ENCODE measurements at places on chromosomes 2 and 18.

DNA sequence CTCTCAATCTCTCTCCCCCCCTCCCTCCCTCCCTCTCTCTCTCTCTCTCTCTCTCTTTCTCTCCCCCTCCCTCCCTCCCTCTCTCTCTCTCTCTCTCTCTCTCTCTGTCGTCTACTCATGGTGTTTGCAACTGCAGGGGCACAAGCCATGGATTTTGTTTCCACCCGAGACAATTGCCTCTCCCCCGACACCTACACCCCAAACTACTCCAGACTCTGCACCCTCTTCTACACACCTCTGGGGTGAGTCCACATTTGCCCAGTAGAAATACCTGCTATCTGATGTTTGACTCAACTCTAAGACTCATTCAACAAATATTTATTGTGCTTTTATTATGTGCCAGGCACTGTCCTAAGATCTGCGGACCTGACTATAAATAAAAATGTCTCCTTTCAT lies 93.7 kb downstream of the TMEM17 start:
- no peak for DNase-seq

GRCh38 chr2:190465060-190465459 lies 56.9 kb downstream of the MFSD6 start:
- no peak for DNase-seq

GRCh38 chr2:121976926-121977325 lies 221.5 kb downstream of the TSN start:
- DNase-seq = no peak

- DNase-seq = no peak
Measured at GRCh38 chr18:79844999-79845563, 47.3 kb downstream of the KCNG2 start.

- no peak for DNase-seq
Measured at GRCh38 chr18:72993250-72993649, 125.5 kb upstream of the NETO1 start.

- peak; percentile 56 for DNase-seq
Measured at GRCh38 chr18:23573626-23574431, 12.5 kb downstream of the NPC1 start.

DNA sequence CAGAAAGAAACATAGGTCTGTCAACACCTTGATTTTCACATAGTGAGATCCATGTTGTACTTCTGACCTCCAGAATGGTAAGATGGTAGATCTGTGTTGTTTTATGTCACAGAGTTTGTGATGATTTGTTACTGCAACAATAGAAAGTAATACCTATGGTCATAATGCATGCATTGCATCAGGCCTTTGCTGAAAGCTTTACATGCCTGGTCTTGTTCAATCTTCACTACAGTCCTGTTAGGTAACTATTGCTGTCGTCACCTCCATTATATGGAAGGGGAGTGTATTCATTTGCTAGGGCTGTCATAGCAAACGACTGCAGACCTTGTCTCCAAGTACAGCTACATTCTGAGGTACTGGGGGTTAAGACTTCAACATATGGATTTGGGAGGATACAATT lies 243.5 kb downstream of the ANAPC1 start:
- no peak for DNase-seq

DNA sequence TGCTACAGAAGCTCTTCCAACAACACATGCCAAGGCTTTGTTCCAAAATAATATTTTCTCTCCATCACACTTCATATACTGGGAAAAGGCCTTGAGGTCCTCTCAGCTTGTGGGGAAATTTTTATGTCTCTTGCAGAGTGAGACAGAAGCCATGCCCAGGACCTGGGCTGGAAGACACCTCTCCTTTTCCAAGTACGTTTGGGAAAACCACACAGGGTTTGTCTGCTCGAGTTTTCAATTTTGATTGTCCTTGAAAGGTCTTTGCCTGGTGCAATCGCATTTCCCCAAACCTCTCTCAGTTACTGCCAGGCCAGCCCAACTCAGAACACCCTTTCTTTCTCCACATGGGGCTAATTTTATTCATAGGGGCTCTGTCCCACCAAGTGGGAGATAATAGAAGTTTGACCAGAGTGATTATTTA lies 272.2 kb downstream of the OSR1 start:
- DNase-seq = no peak

GRCh38 chr2:209191139-209191538 lies 232.7 kb upstream of the MAP2 start:
- no peak for DNase-seq

- DNase-seq = no peak
Measured at GRCh38 chr2:150279686-150280085, 207.8 kb downstream of the RND3 start.

DNA sequence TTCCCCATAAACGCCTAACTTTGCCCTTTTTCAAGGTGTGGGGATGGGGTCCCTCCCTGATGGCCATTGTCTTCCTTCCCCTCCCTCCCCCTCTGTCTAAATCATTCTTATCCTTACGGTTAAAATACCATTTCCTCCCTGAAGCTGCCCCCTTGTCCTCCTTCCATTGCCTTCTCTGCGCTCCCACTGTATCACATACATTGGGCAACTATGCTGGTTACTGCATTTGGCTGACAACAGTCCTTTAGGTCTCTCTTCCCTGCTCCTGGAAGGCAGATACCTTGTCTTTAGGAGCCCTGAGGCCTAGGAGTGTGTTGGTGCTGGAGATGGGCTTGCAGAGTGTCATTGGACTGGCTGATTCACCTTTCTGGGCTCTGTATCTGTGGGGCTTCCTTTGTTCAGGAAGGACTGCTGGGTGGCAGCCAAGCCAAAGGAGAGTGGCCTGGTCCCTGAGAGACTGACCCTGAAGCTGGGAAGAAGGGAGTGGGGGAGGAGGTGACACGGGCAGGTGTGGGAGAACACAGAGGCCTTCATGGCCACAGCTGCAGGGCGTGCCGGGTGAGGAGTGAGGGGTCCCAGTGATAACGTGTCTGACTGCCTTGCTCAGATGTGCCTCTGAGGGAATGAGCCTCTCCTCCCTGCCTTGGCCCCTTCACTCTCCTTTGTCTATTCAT lies 2.2 kb downstream of the WNT6 start:
- no peak for DNase-seq

GRCh38 chr2:159617646-159618045 lies 1.3 kb upstream of the BAZ2B start:
- DNase-seq = no peak

- DNase-seq = no peak
Measured at GRCh38 chr2:130915149-130915548, 78.4 kb downstream of the ARHGEF4 start.

DNA sequence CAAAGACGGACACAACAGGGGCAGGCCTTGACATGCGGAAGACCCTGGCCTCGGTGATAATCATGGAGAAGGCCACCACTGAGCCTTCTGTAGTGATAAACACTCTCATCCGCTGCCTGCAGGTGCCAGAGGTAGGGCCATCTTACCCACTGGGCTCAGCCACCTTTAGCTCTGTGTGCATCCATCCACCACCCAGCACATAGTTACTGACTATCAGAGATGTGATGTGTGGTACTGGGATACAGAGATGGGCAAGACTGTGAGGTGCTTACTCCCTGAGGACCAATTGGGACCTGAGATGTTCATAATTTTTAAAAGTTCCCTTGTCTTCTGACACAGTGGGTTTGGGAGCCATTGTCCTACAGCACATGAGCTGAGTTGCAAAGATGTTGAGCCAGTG lies 1.6 kb downstream of the MROH2A start:
- DNase-seq = no peak

DNA sequence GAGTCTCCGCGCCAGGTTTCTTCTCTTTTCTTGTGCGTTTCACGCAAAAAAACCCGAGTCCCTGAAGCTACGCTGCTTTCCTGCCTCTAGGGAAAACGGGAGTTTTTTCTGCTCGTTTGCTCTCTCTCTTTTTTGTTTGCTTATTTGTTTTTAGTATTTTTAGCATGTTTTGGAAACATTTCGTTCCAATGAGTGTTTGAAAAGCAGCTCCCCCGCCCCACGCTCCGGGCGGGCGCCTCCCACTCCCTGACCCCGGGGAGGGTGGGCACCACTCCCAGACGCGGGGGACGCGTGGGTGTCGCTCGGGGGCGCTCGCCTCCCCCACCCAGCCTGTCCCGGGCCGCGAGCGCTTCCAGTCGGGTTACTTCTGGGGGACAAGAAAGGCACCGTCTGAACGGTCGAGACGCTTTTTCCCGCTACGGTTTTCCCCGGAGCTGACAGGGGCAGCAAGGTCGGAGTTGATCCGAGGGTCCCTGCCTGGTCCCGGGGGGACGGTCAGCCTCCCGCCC lies 446 bp upstream of the EFHD1 start:
- DNase-seq = peak; percentile 18

DNA sequence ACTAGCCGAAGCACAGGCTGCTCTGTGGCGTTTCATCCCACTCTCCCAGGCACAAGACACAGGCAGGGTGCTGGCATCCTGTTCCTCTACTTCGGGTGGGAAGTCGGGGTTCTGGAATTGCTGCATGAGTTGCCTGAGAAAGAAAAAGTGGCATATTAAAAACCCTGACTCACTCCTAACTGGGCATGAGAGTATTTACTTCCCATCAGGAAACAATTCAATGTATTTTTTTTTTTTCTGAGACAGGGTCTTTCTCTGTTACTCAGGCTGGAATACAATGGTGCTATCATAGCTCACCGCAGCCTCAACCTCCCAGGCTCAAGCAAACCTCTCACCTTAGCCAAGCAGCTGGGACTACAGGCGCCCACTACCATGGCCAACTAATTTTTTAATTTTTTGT lies 7.4 kb downstream of the ODC1 start:
- DNase-seq = no peak

DNA sequence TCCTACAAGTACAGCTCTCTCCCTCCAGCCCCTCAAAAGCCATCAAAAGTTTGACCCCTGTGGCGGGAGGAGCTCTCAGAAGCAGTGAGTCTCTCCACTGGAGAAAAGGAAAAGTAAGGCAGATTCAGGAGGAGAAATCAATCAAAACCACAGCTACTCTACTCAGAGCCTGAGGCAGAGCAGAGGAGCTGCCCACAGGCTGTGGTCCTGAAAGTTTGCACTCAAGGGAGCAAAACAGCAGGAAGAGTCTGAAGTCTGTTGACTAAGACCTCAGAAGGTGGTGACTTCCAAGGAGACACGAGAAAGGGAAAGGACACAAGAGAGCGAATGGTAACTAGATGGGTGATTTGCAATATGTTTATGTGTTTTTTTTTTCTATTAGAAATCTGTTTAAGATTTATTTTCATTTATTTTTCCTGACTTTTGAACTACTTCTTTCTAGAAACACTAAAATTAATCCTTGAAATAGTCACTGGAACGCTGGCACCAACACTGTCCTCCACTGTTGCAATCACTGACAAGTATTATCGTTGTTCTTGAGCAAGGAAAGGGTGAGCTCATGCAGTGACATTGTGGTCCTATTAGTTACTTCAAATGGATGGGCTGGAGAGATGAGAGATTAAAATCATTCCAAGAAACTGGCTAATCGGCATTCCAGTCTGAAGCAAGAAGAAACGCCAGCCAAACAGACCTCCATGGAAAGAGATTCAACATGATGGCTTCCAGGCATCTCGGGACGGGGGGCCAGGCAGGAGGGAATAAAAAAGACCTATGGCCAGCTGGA lies 35.8 kb downstream of the PID1 start:
- DNase-seq = no peak

DNA sequence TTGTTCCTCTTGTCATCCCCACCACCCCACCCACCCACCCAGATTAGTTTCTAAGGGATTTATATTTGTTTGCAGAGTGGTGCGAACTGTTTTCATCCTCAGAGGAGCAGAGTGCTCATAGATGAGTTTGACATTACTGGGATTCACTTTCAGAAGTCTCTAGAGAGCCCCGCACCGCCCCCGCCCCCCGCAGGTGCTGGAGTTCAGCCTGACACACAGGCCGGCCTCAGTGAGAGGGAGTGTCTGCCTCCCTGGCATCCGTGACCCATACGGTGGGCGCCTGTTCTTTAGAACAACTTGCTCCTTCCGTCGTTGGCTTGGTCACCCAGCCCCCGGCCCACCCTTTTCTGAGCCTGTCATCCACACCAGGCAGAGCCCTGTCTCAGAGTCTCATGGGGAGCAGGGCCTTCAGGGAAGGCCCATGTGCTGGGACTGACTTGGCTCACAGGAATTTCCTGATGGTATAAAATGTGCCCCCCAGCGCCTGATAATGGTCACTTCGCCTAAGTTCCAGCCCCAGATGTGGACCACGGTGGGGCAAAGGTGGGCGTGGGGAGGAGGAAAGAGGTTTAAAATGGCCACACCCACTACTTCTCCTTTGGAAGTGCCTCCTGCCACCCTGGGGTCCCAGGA lies 44.3 kb downstream of the HPCAL1 start:
- no peak for DNase-seq

DNA sequence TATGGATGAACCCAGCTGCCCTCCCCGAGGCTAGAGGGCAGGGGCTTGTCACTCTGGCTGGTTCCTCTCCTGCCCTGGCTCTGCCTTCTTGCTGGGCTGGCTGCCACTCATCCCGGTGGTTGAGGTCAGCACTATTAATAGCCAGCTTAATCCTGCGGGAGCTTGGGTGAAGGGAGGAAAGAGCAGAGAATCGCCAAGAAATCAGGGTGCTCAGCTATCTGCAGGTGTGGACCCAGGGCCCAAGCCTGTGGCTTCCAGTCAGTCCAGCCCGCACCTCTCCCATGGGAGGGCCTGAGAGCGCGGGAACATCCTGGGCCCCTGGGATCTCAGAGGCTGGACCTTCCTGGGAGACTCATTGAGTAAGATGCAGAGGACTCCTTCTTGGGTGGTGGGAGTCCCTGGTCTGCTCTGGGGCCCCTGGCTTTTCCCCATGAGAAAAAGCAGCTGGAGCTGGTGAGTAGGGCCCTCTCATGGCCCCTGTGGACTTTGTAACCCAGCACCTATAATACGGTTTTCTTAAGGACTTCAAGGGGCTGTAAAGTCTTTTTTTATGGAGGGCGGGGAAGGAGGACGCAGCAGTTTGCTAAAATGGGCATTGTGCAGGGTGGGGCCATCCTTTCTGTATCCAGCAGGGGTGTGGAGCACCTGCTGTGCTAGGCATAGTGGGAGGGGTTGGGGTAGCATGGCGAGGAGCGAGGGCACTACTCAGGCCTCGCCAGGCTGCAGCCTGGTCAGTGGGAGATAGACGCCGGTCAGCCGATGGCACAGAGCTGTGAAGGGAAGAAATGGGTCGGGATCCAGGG lies 27.4 kb upstream of the CNNM3 start:
- DNase-seq = no peak

- no peak for DNase-seq
Measured at GRCh38 chr2:169258045-169258601, 104.2 kb downstream of the LRP2 start.

GRCh38 chr2:17171446-17172049 lies 346.7 kb downstream of the RAD51AP2 start:
- no peak for DNase-seq

- no peak for DNase-seq
Measured at GRCh38 chr2:71606244-71606643, 152.9 kb downstream of the DYSF start.

DNA sequence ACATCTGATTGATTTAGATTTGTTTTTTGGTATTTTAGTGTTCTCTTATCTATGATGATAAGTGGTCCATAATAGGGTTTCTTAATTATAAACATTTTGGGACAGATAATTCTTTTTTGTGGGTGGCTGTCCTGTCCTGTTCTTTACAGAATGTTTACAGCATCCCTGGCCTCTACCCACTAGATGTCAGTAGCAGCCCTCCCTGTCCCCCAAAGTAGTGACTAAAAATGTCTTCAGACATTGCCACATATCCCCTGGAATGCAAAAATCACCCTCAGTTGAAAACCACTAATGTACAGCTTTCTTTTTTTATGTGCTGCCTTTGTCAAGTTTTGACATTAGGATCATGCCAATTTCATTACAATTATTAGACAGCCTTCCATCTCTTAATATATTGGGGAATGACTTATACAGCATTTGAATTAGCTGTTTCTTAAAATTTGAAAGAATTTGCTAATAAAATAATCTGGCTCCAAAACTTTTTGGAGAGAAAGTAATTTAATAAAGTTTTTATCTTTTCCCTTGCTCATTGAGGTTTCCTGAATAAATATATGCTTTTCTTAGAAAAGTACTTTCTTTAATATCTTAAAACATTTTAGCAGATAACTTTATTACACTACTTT lies 19.5 kb downstream of the WIPF1 start:
- DNase-seq = peak; percentile 40
